Stimulated activated CD4-positive, alpha-beta T cell treated with anti-CD3 and anti-CD28 coated beads, Interleukin-15, amount 100 ng/mL, for 1 hour (primary cell): ENCODE measurements at places on chromosomes 7 and 10.

DNA sequence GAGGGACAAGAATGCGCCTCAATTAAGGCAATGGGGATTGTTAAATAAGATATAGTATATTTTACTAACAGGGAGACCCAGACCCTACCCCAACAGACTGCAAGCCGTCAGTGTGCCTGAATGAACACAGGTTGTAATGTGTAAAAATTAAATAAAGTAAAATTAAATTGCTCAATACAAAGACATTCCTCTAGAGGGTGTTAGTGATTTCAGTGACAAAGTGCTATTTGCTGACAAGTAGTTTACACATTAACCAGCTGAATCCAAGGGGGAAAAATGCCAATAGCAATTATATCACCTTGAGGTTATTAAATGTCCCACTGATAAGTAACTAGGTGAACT, 110.5 kb downstream of the EBF3 start:
- DNase-seq = no peak

GRCh38 chr7:27156508-27156898, at the start of gene HOXA7:
HOXA7 (minus strand) TSS chr7:27156675; CDS start chr7:27156545, 130 bp downstream.
- no peak for DNase-seq

- peak; percentile 13 for DNase-seq
Measured at GRCh38 chr7:141071260-141071854, 2.5 kb upstream of the TMEM178B start.

DNA sequence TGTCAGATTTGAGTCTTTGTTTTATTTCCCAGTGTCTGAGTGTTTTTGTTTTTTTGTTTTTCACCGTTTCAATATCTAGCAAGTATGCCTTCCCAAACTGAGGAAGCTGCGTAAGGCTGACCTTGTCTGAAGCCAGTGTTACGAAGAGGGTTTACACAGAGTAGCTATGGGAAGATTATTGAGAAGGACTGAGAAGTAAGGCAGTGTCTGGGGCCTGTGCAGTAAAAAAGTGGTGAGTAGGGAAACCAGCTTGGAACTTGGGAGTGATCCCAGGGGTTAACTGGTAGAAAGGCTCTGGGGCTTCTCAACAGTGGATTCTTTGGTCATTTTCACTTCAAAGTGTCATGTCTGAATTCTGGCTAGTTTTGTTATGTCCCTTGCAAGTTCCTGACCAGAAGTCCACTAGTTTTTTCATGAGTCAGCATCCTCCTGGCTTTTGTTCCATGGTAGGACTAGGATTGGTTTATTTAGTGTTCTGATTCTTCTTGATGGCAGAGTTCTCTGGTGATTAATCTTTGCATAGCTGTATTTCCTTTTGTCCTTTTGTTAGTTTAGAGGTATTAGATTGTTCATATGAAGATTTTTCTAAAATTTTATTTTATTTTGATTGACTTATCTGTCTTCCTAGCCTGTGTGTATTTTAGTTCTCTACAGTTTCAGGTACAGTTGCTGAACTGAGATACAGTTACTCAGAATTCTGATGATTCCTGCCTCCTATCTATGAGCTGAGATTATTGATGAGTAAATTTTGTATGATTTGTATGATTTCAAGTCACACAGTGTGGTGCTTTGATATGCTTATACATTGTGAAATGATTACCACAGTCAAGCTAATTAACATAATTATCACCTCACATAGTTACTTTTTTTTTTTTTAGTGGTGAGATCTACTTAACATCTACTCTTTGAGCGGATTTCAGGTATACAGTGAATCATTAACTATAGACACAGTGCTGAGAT, 19.0 kb downstream of the GARS1 start:
- no peak for DNase-seq

- DNase-seq = no peak
Measured at GRCh38 chr7:105896407-105896911, 20.1 kb upstream of the ATXN7L1 start.

DNA sequence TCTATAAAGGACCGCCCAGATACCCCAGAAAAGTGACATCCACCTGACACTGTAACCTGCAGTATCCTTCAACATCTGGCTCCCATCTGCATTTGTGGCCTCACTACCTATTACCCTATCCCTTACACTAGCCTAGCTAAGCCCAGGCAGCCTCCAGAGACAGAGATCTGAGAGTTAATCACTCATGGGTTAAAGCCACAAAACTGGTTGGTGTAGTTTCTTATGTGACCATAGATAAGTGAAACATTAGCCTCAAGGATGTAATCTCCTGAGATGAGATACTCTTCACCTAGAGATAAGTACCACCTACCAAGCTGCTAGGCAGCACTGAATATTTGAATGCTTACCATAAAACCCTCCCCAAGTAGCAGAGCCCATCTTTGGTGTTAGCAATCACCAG, 35.4 kb downstream of the CTTNBP2 start:
- no peak for DNase-seq

DNA sequence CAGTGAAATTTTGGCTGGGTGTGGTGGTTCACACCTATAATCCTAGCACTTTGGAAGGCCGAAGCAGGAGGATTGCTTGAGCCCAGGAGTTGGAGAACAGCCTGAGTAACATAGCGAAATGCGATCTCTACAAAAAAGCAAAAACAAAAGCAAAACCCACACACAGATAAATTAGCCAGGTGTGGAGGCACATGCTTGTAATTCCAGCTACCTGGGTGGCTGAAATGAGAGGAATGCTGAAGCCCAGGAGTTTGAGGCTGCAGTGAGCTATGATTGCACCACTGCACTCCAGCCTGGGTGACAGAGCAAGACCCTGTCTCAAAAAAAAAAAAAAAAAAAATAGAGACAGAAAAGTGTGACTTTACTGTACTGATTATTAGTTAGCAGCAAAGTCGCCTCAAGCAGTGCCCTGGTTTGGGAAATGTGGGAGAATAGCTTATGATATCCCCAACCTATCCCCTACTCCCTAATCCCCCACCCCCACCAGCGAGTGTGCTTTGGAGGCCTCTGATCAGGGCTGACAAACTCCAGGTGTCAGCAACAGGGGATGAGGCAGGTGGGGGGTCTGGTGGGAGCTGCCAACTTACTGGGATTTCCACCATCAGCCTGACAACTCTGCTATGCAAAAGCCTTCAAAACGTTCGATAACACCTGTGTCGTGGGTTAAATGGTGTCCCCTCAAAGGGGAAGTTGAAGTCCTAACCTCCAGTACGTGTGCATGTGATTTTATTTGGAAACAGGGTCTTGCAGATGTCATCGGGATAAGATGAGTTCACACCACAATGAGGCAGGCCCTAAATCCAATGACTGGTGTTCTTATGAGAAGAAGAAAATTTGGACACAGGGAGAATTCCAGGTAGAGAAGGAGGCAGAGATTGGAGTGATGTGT, 124.7 kb upstream of the SDK1 start:
- DNase-seq = no peak

DNA sequence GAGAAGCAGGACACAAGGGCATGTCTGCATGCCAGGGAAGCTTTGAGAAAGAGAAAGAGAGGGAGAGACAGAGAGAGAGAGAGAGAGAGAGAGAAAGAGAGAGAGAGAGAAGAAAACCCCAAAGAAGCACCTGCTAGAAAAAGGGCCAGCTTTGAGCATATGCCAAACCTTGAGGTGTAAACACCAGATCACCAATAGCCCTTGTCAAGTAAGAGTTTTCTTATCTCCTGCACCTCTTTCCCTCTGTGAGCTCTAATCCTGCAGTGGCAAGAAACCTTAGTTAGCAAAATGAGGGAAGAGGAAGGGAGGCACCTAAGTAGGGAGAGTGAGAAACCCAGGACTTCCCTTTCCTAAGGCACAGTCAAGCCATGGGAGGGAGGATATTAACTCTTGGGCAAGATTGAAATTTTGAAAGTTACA, 11.3 kb upstream of the TRDMT1 start:
- no peak for DNase-seq

GRCh38 chr10:76469675-76470074, 1038.3 kb downstream of the LRMDA start:
- DNase-seq = no peak

DNA sequence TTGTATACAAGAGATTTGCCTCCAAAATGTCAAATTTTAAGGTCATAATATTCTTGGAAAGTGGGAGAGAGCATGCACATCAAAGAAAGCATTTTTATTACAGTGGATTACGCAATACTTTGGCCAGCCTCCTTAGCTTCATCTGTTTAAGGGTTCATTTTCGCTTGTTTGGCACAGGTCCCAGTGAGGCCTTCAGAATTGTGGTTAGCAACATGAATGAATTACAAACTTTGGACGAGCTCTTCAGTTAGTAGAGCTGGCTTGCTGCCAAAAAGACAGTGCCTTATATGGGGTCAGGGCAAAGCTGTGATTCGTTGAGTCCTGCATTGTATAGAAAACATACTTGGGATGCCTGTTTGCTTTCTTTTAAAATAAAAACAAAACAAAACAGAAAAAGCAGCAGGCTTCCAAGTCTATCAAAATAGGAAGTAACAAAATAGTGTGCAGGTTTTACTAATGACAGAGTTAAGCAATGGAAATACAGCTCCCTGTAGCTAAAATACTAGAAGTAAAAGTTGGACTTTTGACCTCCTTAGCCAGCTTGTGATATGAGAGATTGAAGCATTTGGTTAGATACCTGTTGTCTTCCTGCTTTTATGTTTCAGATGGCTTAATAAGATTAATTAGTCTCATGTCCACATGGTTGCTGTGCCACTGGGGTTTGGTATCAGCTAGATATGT, 190.8 kb downstream of the MLLT10 start:
- DNase-seq = no peak

- DNase-seq = no peak
Measured at GRCh38 chr10:75062506-75063299, 48.8 kb upstream of the SAMD8 start.

GRCh38 chr7:152054367-152055230, 29.1 kb downstream of the GALNT11 start:
- DNase-seq = no peak

- DNase-seq = no peak
Measured at GRCh38 chr10:22489975-22490374, 144.7 kb downstream of the SPAG6 start.

- DNase-seq = no peak
Measured at GRCh38 chr10:49194212-49194920, 6.2 kb upstream of the TMEM273 start.

DNA sequence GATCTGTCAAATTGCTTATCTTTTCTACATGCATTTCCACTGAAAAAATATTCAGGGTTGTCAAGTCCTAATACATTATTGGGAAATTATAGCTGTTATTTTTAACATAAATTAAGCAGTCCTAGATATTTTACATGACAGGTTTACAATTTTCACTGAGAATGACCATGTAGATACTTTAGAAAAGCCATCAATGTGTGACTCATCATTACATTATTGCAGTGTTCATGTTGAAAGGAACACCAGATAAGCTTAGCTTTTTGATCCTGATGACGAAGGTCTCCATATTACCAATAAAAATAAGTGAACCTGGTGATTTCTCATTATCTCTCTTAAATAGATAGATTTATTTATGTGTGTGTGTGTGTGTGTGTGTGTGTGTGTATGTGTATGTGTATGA, 529.5 kb upstream of the PCDH15 start:
- DNase-seq = no peak

DNA sequence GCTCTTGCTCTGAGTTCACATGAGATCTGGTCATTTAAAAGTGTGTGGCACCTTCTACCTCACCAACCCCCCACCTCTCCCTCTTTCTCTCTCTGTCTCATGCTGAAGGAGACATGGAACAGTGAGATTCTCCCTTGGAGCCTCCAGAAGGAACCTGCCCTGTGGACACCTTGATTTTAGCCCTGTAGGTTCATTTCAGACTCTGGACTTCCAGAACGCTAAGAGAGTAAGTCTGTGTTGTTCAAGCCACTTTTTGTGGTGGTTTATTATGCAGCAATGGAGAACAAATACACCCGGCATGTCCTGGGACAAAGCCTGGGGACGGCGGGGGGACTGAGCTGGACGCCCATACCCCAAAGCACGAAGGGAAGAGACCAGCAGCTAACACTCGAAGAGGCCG, 20.7 kb upstream of the GIMAP8 start:
- no peak for DNase-seq

- no peak for DNase-seq
Measured at GRCh38 chr7:40656349-40656748, 521.5 kb downstream of the SUGCT start.

DNA sequence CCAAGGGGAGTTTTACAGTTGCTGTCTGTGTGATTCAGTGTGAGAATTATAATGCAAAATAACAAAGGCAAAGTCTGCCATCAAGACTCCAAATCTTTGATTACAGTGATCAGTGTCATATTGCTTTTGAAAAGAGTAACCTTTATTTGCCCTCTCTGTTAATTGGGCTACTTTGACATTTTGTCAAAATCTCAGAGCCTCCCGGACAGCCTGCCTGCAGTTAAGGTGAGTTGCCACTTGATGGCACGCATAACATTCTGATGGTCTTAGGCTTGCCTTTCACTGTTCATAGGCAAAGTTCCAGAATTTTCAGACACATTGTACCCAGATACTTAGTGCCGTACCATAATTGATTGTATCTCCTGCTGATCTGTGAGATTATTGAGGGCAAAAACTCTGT, 253.5 kb downstream of the ABCA13 start:
- DNase-seq = no peak

GRCh38 chr7:128731184-128731583, 8.0 kb upstream of the CALU start:
- DNase-seq = no peak

DNA sequence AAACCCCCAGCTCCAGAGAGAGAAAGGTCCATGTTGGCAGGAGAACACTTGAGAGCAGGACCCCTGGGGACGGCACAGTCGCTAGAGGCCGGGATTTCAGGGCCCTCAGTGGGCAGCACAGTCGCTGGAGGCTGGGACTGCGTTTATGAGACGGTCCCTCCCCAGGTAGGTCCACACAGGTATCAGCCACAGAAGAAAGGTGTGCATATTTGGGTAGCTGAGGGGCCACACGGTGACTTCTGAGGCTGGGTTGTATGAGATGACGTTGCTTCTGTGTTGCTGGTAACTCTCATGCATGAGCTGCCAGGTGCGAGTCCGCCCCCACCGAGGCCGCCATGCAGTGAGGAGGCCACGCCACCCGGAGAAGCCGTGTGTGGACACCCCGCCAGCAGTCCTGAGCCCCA, 56.9 kb upstream of the PPP2R2D start:
- DNase-seq = no peak

- no peak for DNase-seq
Measured at GRCh38 chr7:117889611-117890010, 16.4 kb upstream of the CTTNBP2 start.

GRCh38 chr10:98259606-98260315, 8.2 kb downstream of the LOXL4 start:
- DNase-seq = no peak

GRCh38 chr7:80589631-80590030, 48.8 kb upstream of the CD36 start:
- DNase-seq = no peak

- DNase-seq = no peak
Measured at GRCh38 chr10:76961841-76962240, 675.8 kb downstream of the KCNMA1 start.

- DNase-seq = no peak
Measured at GRCh38 chr10:46328853-46329689, 42.3 kb downstream of the ANTXRL start.

- DNase-seq = no peak
Measured at GRCh38 chr7:151837285-151838042, 39.5 kb downstream of the PRKAG2 start.

- DNase-seq = no peak
Measured at GRCh38 chr7:144820552-144820951, 15.3 kb downstream of the TPK1 start.

DNA sequence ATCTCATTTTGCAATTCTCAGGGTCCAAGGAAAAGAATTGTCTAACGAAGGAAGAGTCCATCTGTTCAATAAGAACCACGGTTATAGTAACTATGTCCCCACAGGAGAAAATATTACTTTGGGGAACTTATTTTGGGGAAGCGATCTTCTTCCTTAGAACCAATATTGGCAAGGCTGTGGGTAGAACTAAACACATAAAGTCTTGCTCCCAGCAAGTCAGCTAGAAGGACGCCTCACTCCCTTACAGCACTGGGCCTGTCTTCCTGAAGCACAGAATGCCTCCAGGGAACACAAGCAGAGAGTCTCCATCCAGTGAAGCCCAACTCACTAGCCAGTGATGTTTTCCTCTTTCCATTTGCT, 30.2 kb downstream of the C10orf71 start:
- DNase-seq = no peak
